GM12892 (cell line): ENCODE measurements at places on chromosomes 2 and 18.

- DNase-seq, result no peak
Measured at GRCh38 chr2:238418999-238419546, 7.7 kb upstream of the ASB1 start.

- peak; percentile 58 for DNase-seq
Measured at GRCh38 chr18:9475643-9476591, 604 bp downstream of the RALBP1 start.

- DNase-seq, result no peak
Measured at GRCh38 chr2:198659096-198659870, 798.5 kb downstream of the SATB2 start.

- no peak for DNase-seq
Measured at GRCh38 chr2:216293883-216294282, 78.4 kb downstream of the MARCHF4 start.

DNA sequence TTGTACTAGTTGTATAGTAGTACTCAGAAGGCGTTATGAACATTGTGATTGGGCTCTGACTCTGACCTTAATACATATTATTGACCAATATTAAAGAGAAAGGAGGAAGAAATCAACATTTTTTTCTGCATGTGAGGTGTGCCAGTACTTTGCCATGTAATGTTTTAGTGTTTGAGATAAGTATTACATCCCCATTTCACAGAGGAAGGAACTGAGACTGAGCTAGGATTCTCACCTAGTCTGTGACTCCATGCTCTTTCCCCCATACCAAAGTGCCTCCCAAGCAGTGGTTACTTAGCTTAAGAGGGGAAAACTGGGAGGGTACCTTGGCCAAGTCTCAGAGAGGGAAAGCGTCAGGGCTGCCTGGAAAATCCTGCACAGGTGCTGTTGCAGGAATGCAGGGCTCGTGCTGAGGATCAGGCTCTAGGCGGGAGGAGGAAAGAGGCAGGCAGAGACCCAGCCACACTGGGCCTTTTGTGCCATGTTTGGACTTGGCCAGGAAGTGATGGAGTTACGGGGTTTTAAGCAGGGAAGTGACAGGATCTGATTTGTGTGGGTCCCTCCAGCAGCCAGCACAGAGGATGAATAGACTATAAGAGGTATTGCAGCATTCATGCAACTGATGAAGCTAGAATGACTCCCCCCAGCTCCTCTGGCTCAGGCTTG, 1.7 kb downstream of the PNKD start:
- DNase-seq, result no peak

GRCh38 chr2:157194097-157194688, 63.3 kb upstream of the GALNT5 start:
- no peak for DNase-seq

DNA sequence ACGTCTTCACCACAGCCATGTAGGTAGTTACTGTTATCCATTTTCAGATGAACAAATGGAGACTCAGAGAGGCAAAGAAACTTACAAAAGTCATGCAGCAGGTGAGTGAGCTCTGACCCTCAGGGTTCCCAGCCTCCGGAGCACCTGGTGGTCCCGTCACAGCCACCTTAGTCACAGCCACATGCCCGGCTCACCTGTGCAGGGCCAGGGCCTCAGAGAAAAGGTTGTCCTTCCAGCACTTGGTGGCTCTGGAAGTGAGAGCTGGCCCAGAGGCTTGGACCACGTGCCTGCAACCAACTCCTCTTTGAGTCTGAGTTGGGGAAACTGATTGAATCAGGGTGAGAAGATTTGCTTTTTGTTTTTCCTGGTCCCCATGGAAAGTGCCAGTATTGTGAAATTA, 189.3 kb downstream of the GLI2 start:
- DNase-seq, result no peak

- DNase-seq, result no peak
Measured at GRCh38 chr2:190887089-190887488, 6.5 kb downstream of the GLS start.

GRCh38 chr2:44886414-44886813, 55.1 kb upstream of the SIX3 start:
- no peak for DNase-seq

- DNase-seq, result no peak
Measured at GRCh38 chr2:136482966-136483365, 282.4 kb upstream of the THSD7B start.

DNA sequence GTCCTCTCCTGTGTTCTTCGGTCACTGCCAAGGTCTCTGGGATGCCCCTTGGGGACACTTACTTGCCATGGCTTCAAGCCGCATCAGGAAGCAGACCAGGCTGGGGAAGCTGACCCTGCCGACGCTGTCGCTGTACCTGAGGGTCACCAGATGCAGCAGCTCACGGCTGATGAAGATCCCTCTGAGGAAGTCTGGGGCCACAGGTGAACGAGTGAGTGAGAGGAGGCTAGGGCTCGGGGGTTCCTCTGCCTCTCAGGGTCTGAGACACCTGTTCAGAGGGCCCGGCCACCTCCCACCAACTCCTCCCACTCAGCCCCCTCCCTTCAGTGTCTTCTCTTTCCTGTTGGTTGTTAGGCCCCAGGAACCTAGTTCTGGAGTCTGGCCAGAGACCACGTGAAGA, 74.9 kb downstream of the CAPN13 start:
- no peak for DNase-seq

GRCh38 chr2:217713395-217714286, 289.2 kb downstream of the TNS1 start:
- DNase-seq, result peak; percentile 42

DNA sequence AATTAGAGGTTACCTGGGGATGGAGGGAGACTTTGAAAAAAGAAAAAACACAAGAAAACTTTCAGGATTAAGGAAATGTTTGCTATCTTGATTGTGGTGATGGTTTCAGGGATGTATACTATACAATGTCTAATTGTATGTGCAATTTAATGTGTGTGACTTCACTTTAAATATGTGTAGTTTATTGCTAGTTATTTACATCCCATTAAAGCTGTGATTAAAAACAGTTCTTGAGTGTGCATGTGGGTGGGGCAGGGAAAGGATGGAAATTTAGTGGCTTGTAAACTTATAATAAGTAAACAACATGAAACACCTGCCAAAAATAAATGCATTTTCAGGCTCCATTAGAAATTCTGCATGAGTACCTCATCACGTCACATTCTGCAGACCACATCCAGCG, 167.0 kb downstream of the MYO5B start:
- no peak for DNase-seq

DNA sequence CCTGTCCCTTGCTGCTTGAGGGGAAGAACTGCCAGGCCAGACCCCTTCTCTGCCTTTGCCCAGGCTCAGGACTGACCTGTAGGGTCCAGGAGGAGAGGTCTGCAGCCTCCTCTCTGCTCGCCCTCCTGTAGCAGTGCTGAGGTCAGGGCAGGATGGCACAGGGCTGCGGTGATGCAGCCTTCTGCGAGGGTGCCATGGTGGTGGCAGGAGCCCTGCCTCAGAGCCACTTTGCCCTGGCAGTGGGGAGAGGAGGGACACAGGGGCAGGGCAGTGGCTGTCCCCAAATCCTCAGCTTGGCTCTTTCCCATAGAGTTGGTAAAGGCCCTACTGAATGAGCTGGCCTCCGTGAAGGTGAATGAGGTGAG, 884 bp downstream of the PROM2 start:
- no peak for DNase-seq

DNA sequence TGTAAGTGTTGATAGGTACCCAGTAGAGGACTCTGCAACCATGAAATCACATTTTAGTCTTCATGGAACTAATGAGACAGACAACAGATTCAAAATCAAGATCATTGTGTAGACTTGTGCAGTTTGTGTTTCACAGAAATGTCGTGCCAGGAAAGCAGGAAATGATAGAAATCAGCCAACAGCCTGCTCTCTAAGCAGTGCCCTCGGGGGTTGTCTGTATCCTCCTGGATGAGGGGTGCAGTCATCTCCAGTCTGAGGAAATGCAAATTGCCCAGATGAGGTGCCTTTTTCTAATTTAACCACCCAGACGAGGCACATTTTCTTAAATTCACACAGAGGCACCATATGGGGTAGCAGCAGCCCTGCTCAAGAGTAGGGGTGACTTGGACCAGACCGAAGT, 663.1 kb downstream of the XIRP2 start:
- DNase-seq, result no peak

- DNase-seq, result no peak
Measured at GRCh38 chr2:159163930-159164329, 122.6 kb downstream of the WDSUB1 start.

DNA sequence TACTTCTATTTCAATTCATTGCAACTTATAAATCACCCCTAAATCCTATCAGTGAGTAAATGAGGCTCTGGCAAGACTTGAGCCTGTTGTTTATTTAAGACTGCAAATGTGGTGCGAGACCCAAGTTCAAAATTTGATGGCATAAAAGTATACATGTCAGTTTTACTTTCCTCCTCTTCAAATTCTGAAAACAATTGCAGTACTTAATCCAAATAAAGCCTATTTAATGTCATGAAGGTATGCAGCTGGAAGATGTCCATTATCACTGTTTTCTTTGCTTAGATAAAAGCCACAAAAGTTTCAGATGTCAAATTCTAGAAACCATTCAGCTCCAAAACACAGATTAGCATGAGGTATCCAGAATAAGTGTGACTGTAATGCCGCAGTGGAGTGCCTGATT, 3.3 kb downstream of the APCDD1 start:
- DNase-seq, result no peak

- no peak for DNase-seq
Measured at GRCh38 chr2:128228894-128229293, 89.8 kb downstream of the HS6ST1 start.

- DNase-seq, result no peak
Measured at GRCh38 chr2:206064077-206064476, 21.9 kb downstream of the INO80D start.

DNA sequence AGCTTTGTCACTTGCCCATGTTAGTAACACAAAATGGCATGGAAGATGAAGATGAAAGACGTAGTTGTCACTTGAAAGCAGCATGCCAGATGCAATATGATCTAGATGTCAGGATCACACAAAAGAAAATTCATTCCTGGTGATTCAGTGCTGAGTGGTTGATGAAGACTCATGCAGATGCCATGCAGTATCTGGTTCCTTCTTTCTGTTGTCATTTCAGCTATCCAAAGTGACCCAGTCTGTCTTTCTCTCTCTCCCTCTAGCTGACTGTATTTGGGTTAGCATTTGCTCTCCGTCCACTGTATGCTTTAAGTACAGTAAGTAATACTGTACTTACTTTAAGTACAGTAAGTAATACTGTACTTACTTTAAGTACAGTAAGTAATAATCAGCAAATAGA, 50.4 kb downstream of the TTN start:
- DNase-seq, result no peak

DNA sequence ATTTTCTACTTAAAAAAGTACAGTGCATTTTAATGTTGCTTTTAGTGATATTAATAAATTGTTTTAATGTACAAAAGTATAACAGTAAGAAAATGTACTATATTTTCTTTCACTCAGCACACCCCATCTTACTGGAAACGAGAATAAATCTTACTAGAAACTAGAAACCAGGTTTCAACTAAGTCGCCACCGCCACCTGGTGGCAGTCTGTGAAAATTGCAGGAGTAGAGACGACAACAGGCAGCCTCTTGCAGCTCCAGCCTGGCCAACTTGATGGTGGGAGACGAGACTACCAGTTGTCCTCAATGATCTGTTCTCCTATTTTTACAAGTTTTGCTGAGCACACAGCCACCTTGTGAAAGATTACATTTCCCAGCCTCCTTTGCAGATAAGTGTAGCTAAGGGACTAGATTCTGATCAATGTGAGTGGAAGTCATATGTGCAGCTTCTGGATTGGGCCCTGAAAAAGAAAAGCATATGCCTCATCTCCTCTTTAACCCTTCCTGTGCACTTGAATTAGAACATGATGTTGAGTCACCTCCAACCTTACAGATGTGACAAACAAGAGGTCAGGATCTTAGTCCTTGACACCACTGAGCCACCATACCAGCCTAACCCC, 8.7 kb downstream of the OTOF start:
- DNase-seq, result peak; percentile 57

DNA sequence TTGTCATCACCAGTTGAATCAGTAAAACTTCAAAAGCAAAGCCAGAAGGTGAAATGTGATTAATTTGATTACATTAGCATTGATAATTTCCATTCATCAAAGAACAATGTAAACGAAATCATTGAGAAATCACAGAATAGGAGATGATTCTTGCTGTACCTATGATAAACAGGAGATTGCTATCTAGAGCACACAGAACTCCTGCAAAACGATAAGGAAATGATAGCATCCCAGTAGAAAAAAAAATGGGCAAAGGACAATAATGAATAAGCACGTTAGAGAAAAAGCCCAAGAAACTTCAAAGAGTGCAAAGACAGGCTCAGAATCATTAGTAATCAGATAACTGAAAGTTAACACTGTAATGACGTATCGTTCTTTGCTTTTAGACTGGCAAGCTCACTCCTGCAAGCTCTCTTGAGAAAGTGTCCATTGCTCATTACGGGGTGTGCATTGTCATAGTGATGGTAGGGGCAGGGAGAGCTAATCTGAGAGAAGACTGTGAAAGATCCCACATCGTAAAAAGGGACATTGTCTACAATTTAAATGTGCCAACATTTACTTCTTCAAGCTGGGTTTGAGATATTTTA, 143.6 kb downstream of the SPP2 start:
- DNase-seq, result no peak

- DNase-seq, result no peak
Measured at GRCh38 chr2:69718338-69718965, 23.5 kb upstream of the ANXA4 start.

DNA sequence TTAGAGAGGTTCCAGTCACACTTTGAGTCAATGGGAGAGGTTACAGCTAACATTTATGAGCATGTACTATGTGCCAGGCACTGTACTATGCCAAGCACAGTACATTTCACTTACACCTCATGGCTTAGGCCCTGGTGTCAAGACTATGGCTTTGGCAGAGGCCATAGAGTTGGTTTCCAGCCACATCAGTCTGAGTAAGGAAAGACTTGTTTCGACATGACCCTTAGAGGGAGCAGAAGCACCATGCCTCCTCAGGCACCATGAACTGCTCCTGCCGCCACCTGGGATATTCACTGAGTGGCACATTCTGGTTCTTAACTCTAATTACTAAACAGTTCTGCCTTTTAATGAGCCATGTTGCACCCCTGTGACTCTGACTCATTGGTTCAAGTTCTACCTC, 12.7 kb downstream of the DGUOK start:
- DNase-seq, result no peak

DNA sequence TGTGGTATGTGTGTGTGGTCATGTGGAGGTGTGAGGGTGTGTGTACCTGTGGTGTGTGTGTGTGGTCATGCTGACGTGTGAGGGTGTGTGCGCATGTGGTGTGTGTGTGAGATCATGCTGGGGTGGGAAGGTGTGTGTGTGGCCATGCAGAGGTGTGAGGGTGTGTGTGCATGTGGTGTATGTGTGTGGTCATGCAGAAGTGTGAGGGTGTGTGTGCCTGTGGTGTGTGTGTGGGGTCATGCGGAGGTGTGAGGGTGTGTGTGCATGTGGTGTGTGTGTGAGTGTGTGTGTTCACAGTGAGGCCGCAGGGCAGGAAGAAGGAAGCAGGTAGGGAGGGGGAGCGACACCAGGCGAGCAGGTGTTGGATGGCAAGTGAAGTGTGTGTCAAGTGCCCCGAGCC, 259.0 kb downstream of the LOXHD1 start:
- DNase-seq, result no peak

GRCh38 chr2:216671081-216671411, 24.3 kb downstream of the IGFBP5 start:
- DNase-seq, result no peak

- no peak for DNase-seq
Measured at GRCh38 chr2:12948961-12949353, 232.2 kb downstream of the TRIB2 start.

GRCh38 chr18:23135550-23136325, 453 bp downstream of the CABLES1 start:
- peak; percentile 47 for DNase-seq
